ENCODE measurements at places on chromosomes 13 and 19.

- DNase-seq: no peak
These were observed 21.4 kb upstream of the LILRA2 start for GRCh38 chr19:54551950-54552912.

DNA sequence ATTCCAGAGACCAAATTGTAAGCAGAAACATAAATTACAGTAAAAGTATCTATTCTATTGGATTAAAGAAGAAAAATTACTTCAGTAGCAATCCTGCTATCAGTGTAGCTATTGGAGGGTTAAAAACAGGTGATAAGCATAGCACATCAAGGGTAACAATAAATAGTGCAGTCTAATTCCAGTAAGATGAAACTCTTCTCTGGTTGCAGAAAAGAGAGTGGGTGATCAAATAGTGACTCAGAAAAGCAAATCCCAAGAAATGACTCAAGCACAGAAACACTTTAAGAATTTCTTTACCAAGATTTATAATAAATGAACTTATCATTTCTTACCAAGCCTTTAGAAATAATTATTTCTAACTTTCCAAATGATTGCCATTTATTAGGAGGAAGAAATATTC lies 135.7 kb downstream of the LMO7 start:
- DNase-seq: no peak

DNA sequence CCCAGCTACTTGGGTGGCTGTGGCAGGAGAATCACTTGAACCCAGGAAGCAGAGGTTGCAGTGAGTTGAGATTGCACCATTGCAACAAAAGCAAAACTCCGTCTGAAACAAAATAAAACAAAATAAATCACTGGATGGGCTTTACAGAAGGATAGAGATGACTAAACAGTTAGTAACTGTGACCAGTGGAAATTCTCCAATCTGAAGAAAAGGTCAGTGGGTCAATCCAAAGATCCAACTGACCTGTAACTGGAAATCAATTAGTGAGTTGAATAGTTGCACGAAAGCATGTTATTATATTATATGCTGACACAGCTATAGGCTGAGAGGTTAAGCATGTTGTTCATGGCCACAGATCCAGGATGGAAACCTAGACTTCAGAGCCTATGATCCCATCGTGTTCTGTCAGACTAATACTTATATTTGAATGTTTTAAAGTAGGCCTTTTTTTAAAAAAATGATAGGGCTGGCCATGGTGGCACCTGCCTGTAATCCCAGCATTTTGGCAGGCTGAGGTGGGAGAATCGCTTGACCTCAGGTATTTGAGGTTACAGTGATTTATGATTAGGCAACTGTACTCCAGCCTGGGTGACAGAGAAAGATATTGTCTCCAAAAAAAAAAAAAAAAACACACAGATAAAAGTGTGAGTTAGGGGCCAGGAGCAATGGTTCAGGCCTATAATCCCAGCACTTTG lies 1.4 kb downstream of the ECH1 start:
- DNase-seq: no peak

DNA sequence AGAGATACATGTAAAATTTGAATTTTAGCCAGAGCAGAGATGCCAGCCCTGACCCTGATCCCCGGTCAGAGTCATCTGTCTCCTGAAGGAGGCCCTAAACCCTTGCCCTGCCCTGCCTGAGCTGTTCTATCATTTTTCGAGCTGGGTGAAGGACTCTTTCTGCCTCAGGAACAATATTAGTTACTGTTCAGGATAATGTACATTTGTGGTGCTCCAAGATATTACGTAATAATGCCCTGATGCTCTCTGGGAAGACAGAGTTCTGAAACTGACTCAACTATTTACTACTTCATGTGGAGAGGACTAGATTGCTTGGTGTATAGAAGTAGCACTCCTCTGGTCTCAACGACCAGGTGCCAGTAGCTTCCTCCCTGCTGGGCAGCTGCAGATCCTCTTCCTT lies 37.9 kb upstream of the UBL3 start:
- DNase-seq: no peak

- no peak for DNase-seq
These were observed 3.2 kb downstream of the MAP2K2 start for GRCh38 chr19:4120559-4121272.

DNA sequence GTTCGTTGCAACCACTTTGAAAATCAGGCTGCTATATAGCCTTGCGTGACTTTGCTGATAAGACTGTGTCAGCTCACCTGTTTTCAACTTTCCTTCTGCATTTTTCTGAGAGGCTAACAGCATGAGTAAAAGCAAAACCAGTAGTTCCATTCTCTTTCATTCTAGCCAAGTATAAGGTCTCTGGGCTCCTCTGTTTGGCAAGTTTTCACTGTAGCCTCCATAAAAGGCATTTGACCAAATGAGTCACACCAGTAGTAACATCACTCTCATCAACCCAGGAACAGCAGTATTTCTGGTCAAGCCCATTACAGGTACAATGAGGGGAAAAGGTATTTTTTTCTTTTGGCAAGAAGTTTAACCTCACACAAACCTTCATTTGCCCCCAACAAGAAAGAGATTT lies 1149.8 kb upstream of the MIR17HG start:
- no peak for DNase-seq

- DNase-seq: no peak
These were observed 135.1 kb downstream of the SIPA1L3 start for GRCh38 chr19:38042132-38042531.

DNA sequence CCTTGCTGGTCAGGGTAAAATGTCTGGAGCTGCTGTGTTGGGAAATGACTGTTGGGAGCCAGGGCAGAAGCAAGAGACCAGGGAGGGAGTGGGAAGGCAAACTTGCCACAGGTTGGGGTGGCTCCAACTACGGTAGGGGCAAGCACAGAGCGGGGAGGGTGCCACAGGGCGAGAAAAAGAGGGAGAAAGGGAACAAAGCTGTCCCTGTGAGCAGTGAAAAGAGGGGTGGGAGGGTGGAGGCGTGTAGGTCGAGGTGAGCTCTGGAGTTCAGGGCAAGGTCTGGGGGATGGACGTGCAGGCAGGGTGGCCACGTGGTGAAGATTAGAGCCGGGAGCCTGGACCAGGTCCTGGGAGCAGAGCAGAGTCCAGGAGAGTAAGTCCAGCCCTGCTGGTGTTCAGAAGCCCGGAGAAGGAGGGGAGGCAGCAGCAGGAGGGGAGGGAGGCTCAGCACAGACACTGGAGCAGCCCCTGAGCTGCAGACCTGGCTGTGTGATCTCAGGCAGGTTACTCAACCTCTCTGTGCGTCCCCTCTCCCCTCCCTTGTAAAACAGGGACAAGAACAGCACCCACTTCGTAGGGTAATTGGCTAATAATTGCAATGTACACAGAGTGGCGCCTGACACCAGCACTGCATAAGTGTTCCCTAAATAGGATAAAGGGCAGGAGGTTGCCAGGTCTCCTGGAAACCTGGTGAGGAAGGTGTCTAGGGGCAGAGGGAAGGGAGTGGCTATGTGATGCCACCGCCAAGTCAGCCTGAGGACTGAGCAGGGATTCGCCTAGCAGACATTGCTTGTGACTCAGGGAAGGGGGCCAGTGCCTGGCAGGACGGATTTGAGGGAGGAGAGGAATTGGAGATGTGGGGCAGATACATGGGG lies 3.2 kb upstream of the POLR2E start:
- no peak for DNase-seq

DNA sequence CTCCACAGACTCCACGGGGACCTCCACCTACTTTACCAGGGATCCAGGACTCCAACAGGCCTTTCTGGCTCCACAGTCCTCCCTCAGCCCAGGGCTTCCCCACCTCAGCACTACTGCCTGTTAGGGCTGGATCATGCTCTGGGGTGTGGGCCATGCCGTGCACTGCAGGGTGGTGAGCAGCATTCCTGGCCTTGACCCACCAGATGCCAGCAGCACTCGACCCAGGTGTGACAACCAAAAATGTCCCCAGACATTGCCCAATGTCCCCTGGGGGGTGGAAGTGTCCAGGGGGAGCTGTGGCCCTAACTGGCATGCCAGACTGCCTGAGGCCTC lies 42.0 kb downstream of the EPS15L1 start:
- no peak for DNase-seq

- DNase-seq: no peak
These were observed 30.2 kb downstream of the HSPH1 start for GRCh38 chr13:31131470-31131961.

- DNase-seq: no peak
These were observed 41.7 kb downstream of the PCDH17 start for GRCh38 chr13:57673197-57673596.

- no peak for DNase-seq
These were observed 92.7 kb downstream of the ZNF737 start for GRCh38 chr19:20472854-20473253.

GRCh38 chr13:62418872-62419271 lies 1003.2 kb upstream of the PCDH20 start:
- no peak for DNase-seq

GRCh38 chr19:1945899-1946298 lies 4.9 kb downstream of the CSNK1G2 start:
- no peak for DNase-seq

- DNase-seq: no peak
These were observed 4.8 kb downstream of the F2RL3 start for GRCh38 chr19:16893686-16893989.

- no peak for DNase-seq
These were observed 36.4 kb downstream of the ZNF582 start for GRCh38 chr19:56356944-56357343.

- no peak for DNase-seq
These were observed 278.4 kb upstream of the DACH1 start for GRCh38 chr13:72145383-72145782.

GRCh38 chr19:1181606-1182005 lies 7.5 kb upstream of the SBNO2 start:
- DNase-seq: peak; percentile 52

- peak; percentile 79 for DNase-seq
These were observed at the start of gene NOVA2 for GRCh38 chr19:45973553-45974338. NOVA2 (minus strand) TSS chr19:45973865; CDS start chr19:45973351, 514 bp downstream.

DNA sequence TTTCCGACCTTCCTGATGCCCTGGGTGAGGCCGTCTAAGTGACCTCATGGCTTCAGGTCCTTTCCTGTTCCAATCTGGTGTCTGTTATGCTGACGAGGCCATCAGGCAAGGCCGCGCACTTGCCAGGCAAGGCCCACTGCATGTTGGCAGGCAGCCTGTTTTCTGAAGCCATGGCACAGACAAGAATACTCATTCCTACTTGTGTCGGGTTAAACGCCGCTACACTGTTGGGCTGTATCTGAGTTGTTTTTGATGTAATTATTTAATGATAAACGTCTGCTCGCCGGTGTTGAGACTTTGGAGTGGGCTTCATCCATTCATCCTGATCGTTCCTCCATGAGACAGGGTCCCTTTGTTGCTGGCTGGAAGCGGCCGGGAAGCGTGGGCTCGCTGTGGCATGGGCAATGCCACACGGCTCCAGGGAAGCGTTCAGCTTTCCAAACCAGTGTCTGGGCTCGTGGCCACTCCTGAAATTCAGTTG lies 92.1 kb downstream of the ATP11A start:
- DNase-seq: peak; percentile 12

DNA sequence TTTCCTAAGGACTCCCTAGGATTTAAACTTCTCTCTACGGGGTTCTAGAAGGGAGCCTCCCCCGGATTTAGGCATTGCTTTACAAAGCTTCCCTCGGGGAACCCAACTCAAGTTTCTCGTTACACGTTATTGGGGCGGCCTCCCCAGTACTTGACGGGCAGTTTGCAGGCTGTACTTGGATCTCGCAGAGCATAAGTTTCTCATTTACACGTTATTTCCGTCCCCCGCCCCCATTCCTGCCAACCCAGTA lies 584 bp downstream of the SMG9 start:
- DNase-seq: no peak

GRCh38 chr19:18000915-18001776 lies 6.8 kb upstream of the ARRDC2 start:
- DNase-seq: peak; percentile 92

GRCh38 chr19:38045554-38046253 lies 138.7 kb downstream of the SIPA1L3 start:
- no peak for DNase-seq

GRCh38 chr19:13831537-13832467 lies 36.6 kb downstream of the ZSWIM4 start:
- DNase-seq: no peak

DNA sequence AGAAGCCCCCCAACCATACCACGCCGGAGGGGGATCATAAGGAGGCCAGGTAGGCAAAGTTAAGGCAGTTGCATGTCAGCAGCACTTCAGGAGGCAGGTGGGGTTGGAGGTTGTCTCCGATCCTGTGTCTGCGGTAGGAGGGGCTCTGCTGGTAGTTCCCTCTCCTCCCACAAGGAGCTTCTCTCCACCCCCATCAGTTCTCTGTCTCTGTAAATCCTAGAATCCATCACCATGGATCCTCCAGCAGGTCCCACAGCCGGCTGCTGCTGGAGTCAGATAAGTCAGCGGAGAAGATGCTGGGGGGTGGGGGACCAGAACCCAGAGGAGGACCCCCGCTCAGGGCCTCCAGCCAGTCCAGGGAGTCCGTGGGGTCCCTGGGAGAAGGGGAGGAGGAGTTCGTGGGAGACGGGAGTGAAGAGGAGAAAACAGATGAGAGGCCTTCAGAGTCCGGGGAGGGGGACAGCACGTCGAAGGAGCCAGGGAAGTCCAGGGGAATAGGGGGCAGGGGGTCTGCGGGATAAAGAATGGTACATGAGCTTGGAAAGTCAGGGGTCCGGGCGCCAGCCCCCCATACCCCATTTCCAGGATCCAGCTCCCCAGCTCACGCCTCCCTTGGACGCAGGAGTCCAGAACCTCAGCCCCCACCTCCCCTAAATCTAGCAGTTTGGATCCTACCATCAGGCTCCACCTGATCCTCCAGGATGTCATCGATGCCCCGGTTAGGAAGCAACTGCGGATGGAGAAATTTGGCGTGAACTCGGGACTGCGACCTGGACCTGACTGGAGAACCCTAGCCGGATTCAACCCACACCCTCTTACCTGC lies 6.3 kb downstream of the MAMSTR start:
- DNase-seq: no peak

DNA sequence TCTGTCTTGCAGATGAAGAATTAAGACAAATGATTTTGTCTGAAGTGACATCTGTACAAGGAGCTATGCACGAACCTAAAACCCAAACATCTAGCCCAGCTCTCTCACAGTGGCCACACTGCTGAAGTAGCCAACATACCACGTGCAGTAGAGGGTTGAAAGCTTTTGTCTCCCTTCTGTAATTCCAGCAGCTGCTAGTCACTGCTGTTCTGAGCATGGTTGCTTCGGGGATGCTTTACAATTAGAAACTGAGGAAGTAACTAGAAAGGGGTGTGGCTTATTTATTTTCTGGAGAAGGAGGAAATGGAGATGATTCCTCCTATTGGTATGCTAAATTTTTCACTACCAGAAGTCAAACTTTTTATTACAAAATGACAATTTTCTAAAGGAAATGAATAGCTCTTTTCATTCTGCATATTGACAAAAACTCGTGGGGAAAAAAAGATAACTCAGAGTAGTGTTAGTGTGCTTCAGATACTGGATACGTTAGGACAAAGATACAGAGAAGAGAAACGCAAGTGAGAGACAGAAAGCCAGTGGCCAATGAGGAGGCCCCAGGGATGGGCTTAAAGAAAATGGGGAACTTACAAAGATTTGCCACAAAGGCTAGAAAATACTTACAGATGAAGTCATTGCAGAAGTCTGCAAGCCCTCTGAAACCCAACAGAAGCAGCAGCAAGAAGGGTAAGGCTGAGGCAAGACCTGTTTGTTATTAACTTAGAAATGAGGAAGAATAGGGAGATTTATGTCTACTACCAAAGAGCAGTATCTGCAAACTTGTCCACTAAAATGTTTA lies 192.7 kb upstream of the MIR17HG start:
- DNase-seq: no peak

GRCh38 chr13:38879278-38879677 lies 111.4 kb downstream of the STOML3 start:
- no peak for DNase-seq

All from activated CD8-positive, alpha-beta memory T cell treated with anti-CD3 and anti-CD28 coated beads, Interleukin-2, amount 50 U/mL, for 48 hours (primary cell).